ENCODE measurements at places on chromosomes 16 and 17.

DNA sequence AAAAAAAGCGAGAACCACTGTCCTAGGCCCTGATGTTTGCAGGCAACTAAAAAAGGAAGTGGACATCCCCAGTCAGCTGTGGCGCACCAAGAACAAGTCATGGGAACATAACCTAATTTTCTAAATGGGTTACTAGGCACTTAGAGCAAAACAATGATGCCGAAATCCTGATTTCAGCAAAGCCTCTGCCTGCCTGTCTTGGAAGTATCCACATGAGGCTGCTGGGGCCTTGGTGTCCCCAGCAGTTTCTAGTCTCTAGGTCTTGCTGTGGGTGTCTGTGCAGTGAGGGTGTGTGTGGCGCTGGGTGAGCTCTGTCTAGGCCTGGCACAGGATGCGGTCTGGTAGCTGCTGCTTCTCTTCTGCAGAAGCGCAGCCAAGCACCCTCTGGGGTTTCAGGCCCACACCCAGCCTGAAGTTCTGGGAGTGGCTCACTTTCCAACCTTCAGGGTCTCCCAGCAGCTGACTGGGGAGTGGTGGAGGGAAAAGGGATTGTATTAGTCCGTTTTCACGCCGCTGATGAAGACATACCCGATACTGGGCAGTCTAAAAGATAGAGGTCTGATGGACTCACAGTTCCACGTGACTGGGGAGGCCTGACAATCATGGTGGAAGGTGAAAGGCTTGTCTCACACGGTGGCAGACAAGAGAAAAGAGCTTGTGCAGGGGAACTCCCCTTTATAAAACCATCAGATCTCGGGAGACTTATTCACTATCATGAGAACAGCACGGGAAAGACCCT is 21.1 kb downstream of the STH start:
- DNase-seq: no peak

- no peak for DNase-seq
These were observed 777 bp upstream of the MOSMO start for GRCh38 chr16:22007159-22007508.

GRCh38 chr16:80176114-80176513 is 364.7 kb upstream of the DYNLRB2 start:
- DNase-seq: no peak

DNA sequence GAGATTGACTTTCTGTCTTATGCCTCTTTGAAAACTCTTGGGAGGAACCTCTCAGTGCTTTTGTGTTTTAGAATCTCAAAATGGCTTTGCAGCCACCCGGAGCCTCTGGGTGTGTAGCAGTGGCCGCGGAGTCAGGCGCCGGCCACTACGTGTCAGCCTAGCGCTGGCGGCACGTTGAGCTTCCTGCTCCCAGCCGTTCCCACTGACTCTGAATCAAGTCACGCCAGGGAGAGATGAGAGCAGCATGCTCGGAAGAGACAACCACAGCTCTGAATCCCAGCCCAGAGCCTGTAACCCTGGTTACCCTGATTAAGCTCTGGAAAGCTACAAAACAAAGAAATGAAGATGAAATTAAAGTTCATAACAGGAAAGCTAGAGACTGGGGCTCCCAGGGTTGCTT is 97.4 kb upstream of the CACNG5 start:
- no peak for DNase-seq

- no peak for DNase-seq
These were observed 101.6 kb downstream of the METRNL start for GRCh38 chr17:83180996-83181481.

- DNase-seq: no peak
These were observed 107.3 kb upstream of the MAF start for GRCh38 chr16:79707876-79708275.

- DNase-seq: no peak
These were observed 12.0 kb upstream of the CFDP1 start for GRCh38 chr16:75445298-75445697.

- no peak for DNase-seq
These were observed 48.5 kb upstream of the MARCHF10 start for GRCh38 chr17:62856594-62856993.

- no peak for DNase-seq
These were observed 14.6 kb upstream of the MED9 start for GRCh38 chr17:17462048-17462824.

DNA sequence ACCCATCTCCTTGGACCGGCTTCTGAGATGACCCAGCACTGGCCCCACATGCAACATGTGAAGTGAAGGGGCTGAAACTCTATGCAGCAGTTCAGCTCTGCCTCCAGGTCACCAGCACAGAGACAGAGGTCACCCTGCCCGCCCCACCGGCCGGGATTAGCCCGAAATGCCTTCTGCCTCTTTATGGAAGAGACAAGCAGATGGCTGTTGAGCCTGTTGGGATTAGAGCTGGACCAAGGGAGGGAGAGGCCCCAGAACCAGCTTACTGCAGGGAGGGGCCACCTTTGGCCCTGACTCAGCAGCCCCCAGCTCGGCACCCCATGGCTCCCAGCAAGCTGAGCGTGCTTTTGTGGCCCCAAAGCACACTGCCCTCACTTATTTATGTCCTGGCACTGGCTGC is 5.7 kb downstream of the AIPL1 start:
- DNase-seq: no peak

DNA sequence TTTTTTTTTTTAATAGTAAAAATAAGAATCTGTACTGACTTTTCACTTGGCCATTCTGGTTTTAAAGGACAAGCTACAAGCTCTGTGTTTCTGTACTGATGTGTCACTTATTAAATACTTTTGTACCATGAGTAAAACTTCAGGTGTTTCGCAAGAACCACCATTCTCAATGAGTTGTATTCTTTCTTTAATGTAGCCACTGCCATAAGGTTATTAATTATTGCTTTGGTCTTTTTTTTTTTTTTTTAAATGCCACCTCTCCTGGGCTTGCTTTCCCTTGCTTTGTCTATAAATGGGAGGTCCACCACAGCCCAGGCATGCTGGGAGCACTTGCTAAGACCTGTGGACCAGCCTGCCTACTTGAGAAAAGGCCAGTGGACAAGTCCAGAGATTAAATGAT is 8.4 kb downstream of the ARL2BP start:
- no peak for DNase-seq

GRCh38 chr17:17153071-17153470 is 53.1 kb downstream of the PLD6 start:
- DNase-seq: no peak

DNA sequence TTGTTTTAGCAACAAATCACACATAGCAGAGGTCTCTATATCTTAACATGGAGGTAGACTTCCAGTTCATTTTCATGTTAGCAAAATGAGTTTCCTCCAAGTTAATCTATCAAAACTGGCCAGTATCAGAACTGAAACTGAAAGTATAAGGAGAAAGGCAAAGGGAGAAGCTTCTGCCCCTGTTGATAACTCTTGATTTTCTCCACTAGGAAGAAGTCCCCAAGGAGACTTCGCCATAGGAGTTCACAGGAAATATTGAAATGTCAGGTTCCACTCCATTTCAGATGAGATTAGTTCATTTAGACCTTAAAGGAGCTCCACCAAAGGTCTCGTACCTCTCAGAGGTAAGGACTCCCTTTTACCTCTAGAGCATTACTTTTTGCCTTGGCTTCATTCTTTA is 1.2 kb upstream of the OGFOD3 start:
- no peak for DNase-seq

DNA sequence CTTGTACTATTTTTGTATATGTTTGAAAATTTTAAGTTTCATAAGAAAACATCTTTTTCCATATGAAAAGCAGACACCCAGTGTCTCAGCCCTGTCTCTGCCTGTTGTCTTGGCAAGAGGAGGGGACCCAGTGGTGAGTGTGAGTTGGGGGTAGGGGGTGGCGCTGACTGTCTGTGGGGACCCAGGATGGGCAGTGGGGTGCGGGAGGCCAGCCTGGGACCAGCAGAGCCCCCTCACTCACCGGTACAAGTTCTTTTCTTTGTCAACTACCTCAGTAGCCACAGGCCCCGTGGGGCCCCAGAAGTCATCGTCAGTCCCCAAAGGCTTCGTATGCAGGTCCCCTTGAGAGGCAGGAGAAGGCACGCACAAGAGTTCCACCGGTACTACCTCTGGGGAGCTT is 46.2 kb downstream of the MIS12 start:
- no peak for DNase-seq

DNA sequence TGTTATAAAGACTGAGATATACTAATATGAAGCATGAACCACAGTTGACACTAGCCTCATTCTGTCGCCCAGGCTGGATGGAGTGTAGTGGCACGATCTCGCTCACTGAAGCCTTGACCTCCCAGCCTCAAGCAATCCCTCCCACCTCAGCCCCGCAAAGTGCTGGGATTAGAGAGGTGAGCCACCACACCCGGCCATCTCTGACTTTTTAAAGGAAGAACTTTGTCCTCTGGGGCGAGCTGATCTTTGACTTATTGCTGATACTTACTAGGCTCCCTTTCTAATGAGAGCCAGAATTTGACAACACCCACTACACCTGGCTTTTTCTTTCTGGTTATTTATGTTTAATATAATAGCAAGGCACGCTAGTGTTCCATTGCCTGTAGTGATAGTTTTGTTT is 57.2 kb downstream of the CLEC16A start:
- no peak for DNase-seq

- DNase-seq: no peak
These were observed 1.4 kb downstream of the LPCAT2 start for GRCh38 chr16:55510185-55510805.

DNA sequence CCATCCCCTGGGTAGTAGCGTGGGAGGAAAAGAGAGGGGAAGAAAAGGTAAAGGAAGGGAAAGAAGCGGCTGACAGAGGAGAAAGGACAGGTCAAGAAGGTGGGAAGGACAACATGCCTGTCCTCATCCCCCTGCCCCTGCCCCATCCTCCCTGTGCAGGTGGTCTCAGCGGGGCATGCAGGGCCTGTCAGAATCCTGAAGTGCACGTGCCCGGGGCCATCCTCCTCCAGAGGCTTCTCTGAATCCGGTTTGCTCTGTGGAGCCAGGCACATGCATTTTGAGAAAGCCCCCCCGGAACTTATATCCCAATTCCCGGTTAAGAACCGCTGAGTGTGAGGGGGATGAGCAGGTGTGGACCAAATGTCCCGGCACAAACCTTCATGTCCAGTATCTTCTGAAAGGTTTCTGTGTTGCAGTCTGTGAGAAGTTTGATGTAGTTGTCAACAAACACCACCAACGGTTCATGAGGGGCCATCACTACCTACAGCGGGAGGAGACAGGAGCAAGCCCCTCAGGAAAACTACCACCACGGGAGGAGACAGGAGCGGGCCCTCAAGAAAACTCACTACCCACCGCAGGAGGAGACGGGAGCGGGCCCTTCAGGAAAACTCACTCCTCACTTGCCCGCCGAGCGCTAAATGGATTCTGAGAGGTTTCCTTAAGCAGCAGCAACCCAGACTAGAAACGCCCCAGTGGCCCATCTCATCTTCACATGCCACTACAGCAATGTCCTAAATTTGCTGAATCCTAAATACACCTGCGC is 167.0 kb upstream of the RPH3AL start:
- no peak for DNase-seq

DNA sequence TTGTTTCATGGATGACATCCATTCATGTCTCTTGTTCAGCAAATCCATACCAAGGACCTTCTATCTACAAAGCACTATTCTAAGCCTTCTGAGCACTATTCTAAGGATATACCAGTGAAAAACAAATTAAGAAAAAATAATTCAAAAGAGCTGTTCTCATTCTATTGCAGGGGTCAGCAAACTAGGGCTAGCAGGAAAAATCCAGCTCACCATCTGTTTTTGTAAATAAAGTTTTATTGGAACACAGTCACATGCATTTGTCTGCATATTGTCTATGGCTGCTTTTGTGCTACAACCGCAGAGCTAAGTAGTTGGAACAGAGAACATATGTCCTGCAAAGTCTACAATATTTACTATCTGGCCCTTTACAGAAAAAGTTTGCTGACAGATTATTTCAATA is 222.7 kb upstream of the DYNLRB2 start:
- DNase-seq: no peak

- no peak for DNase-seq
These were observed 15.1 kb downstream of the SAMD14 start for GRCh38 chr17:50114849-50115357.

GRCh38 chr17:14337596-14338079 is 36.8 kb downstream of the HS3ST3B1 start:
- DNase-seq: no peak

- no peak for DNase-seq
These were observed 347.5 kb upstream of the TNRC6C start for GRCh38 chr17:77610972-77611521.

GRCh38 chr16:84795329-84796053 is 24.3 kb upstream of the CRISPLD2 start:
- DNase-seq: no peak

DNA sequence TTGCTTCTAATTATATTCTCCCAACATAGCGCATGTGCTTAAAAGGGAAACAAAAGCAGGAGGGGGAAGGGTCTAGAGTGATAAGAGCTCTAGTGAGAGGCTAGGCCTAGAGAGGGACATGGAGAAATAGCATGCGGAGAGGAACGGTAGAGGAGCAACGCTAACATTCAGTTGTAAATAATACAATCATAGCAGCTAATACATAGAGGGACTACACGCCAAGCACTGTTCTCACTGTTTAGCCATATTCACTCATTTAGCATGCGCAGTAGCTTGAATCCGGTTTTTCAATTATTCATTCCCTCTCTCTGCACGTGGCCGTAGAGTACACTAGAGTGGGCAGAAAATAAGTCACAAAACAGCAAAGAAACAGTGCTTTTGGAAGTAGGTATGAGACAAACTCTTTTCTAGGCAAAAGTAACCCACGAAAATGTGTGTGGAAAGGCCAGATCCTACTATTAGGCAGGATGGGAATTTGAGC is 1.7 kb upstream of the ALOX12 start:
- no peak for DNase-seq

DNA sequence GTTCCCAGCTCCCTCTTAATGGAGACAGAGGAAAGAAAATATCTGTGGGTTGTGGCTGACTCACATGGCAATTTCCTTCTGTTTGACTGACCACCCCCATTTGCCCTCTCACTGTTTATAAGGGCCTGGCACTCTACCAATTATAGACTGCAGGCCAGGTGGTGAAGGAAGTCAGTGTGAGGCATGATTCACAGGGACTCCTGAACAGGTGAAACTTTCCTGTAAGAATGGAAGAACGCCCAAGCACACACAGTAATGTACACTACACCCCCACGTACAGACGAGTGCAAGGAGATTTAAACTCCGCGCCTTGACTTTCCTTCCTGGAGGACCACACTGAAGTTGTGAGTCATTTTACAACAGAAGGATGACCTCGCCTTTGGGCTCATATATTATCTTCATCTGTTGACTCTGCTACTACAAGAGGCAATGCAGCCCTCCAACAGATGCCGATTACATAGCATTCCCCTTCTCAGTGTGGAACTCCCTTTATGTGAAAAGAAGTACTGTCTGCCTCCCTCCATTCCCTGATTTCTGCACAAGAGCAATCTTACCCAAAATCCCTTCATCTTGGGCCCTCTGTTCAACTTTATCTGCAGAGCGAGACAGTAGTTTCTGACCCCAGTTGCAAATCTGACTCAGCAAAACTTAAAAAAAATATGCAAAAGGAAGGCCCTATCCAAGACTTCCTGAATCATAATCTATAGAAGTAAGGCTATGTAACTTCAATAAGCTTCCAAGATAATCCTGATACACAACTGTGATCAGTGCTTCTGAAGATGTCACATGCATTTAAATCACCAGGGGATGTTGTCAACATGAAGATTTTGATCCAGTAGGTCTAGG is 163.6 kb downstream of the SHISA6 start:
- no peak for DNase-seq
